HEK293T (cell line): ENCODE measurements at places on chromosomes 3 and 15.

DNA sequence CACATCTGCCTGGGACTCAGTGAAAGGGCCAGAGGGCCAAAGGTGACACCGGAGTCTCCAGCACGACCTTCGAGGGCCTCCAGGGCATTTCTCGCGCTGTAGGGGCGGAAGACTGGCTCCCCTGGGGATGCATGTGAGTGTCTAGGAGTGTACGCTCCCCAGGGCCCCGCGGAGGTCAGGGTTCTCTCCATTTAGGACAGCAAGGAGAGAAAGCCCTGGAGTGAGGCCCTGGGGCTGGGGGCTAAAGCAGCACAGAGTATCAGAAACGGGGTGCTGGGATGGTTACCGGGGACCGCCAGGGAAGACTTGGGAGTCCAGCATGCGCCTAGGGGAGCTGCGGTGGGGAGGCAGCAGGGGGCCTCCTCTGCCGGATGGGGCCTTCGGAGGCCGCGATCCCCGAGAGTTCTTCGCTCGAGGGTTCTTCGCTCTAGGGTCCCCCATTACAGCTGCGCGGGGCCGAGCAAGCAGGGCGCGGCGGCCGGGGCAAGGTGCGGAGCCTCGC, 595 bp upstream of the APBA2 start:
- no peak for DNase-seq

DNA sequence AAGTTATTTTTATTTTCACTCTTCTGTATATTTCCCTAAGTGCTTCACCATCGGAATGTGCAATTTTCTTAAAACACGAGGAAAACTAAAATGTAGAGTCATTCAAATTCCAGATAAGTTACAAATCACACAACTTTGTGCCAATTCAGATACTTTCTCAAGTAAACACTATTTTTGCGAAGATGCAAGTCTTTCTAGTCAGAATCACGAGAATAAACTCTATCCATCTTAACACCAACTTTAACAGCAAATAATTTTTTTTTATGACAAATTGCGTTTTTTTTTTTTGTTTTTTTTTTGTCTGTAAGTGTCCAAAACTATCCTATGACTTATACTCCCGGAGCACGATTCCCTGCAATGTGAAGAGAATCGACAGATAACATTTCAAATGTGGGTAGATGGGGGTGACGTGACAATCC, 1.3 kb downstream of the STAG1 start:
- DNase-seq, result no peak

DNA sequence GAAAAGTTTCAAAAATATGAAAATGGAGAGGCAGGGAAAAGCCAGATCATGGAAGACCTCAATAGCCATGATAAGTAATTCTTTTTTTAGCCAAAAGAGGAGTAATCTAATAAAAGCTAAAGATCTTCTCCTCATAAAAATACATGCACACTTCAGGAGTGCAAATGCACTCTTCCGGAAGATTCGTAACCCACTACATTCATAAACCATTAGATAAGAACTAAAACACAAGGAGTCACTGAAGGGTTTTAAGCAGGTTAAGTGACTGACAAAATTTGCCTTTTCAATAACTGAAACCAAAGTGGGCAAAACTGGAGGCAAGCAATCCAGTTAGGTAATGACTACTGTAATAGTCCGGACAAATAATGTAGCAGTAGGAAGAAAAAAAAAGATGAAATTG, 46.0 kb downstream of the UBE3A start:
- DNase-seq, result no peak

- no peak for DNase-seq
Observed at GRCh38 chr3:108134555-108134880, 43.7 kb upstream of the CD47 start.

- no peak for DNase-seq
Observed at GRCh38 chr15:87981969-87982368, 274.6 kb downstream of the NTRK3 start.

DNA sequence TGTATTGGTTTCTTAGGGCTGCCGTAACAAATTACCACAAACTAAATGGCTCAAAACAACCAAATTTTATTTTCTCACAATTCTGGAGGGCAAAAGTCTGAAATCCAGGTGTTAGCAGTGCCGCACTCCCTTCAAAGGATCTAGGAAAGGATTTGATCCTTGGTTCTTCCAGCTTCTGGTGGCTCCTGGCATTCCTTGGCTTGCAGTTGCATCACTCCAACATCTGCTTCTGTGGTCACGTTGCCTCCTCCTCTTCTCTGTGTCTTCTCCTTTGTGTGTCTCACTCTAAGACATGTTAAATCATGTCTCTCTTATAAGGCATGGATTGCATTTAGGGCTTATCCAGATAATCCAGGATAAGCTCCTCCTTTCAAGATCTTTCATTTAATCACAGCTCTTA, 262.2 kb downstream of the MEX3B start:
- DNase-seq, result no peak

DNA sequence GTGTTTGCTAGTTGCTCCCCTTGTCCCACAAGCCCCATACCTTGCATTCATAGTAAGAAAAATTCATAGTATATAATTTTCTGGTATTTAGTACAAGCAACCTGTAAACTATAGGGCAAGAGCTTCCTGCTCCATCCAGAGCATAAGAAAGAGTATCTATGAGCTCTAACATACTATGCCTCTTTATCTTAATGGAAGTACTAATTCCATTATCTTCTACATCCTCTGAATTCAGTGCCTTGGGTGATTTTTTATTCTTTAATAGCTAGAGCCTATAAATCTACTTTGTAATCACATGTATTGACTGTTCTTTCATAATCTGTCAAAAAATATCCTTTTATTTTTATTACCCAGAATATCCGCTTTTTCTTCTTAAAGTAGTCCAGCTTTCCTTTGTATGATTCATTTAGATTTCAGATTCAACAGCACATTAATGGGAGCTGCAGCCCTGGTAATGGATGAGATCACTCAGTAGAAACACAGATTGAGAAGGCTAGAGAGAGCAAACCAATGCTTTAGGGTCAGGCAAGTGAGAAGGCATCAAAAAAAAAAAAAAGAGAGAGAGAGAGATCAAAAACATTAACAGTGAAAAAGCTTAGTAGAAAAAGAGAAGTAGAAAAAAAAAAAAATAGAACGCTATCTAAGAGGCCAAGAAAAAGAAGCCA, 511.5 kb upstream of the NAALADL2 start:
- no peak for DNase-seq

DNA sequence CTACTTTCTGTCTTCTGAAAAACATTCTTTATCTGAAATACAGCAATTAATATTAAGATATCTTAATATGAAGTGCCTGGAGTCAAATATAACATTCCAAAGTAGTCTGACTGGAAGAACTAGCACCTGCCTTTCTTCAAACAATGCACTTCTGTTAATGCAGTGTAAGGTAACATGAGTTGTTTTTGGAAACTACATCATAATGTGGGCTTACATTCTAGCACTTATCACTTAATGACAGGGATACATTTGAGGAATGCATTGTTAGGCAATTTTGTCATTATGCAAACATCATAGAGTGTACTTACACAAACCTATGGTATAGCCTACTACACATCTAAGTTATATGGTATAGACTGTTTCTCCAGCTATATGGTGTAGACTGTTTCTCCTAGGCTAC, 49.2 kb downstream of the SLC15A2 start:
- DNase-seq, result no peak

DNA sequence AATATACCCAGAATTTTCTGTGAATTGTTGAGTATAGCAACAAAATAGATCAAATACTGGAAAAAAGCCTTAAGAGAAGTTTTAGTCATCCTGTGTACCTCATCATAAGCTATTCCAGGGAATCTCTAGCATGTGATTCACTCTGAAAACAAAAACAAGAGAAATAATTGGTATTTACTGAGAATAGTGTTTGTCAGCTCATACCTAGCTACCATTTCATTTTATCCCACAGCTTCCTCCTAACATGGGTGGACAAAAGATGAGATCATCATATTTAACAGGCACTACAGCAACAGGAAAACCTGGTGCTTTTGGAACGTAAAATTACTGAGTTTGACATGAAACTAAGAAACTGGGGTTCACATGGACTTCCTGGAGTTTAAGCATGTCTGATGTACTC, 753.5 kb upstream of the NECTIN3 start:
- DNase-seq, result no peak
